ENCODE measurements at places on chromosomes 2 and 18.

- DNase-seq = no peak
Measured at GRCh38 chr2:196407675-196408264, 231.7 kb upstream of the CCDC150 start.

GRCh38 chr2:180033993-180034894, 27.1 kb upstream of the CWC22 start:
- DNase-seq = no peak

DNA sequence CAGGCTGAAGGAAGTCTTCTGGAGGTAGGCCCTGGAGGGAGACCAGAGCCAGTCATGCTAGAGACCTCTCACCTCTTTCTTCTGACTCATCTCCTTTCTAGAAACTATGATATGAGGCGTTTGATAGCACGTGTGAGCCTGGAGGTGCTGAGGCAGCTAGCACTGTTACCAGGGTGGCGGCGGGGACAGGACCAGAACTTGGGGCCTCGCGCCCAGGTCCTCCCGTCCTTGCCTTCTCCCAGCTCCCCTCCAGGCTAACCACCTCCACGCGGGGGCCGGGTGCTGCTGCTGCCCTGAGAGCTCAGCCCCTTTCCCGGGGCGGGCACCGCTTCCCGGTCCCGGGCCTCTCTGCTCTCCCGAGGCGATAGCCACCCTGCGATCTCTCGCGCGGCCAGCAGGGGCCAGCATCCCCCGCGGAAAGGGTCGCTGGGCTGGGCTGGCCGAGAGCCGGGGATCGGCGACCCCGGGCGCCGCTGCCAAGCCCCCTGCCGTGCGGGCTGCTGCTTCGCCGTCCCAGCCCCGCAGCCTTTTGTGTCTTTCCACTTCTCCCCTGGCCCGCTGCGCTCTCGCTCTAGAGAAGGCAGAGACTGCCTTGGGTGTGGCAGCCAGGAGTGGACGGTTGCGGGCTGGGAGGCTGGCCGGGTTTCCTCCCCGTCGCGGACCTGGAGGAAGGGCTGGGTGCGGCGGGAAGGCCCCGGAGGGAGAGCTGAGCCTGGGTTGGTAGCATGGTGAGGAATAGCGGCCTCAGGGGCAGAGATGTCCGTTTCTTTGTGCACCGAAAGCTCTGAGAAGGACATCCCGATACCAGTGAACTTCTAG, 49.1 kb downstream of the TMEM17 start:
- peak; percentile 68 for DNase-seq

DNA sequence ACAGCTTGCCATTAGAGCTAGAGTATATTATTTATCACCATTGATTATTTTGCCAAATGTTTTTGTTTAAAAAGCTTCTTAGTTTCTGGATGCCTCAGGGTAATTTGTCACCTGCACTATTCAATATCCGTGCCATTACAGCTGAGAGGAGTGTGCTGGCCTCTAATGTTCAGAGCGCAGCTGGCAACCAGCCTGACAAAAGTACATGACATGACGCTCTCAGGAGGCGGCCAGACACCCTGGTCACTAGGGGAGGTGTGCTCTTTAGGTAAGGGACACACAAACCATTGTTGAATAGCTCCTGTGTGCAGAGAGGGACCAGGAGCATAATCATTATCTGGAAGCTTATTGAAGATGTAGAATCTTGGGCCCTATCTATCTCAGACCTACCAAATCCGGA, 20.3 kb downstream of the LIMS1 start:
- no peak for DNase-seq

DNA sequence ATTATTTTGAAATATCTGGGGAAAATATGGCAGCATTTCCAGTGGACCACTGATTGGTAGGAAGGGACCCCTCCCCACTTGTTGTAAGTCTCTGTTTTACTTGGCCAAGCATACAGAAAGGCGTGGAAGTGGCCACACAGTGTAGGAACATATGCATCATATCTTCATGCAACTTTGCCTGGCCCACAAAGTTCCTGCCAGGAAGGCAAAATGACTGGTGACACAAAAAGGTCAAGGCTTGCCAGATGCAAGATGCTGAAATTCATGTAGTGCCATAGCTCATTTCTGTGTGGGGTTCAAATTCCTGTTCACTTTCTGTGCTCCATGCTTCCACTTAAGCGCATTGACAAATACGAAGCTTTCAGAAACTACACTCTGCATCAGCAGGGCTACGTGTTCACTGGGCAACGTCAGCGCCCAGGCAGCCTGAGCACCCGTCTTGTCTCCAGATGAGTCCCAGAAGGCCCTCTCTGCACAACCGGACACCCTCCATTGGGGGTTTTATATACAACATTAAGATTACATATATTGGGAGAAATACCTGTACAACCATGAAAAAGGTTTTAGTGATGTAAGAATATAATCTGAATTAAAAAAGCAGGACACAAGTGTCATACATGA, 3.6 kb downstream of the DYNC2LI1 start:
- DNase-seq = no peak

GRCh38 chr18:74613381-74613780, 15.7 kb downstream of the ZNF407 start:
- DNase-seq = no peak

DNA sequence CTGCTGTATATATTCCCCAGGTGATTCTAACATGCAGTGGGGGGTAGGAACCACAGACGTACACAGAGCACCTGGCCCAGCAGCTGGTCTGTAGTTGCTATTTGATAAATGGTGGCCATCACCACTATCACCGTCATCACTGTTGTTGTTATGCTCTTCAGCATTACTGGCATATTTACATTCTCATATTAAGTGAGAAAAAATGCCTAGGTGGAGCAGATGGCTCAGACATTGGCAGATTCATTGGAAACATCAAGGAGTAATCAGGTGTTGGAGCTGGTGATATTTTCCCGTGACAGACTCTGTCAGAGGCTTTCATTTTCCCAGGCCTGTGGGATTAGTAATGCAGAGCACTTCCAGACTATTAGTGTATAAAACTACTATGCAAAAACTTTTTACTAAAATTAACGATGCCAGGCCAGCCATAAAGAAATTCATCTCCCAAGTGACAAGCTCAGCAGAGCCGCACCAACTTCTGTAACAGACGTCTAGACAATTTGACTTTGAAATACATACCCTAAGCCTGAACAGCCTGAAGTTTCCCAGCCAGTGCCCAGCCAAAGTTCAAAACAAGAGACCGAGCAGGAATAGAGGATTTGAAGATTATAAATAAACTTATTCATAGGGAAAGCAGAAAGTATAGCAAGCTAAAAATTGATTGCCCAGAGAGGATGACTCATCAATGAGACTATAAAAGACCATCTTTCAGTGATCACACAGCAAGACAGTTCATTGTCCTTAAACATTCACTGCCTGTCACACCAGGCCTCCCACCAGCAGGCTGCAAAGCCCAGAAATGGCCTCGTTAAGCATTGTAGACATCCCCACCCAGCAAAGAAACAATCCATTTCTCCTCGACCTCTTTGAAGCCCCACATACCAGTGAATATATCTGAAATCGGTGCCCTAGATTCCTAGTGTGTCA, 247.4 kb upstream of the CHAC2 start:
- DNase-seq = no peak

- DNase-seq = no peak
Measured at GRCh38 chr2:18339326-18339725, 221.1 kb downstream of the RDH14 start.

- no peak for DNase-seq
Measured at GRCh38 chr2:211351987-211352386, 795.6 kb downstream of the CPS1 start.

DNA sequence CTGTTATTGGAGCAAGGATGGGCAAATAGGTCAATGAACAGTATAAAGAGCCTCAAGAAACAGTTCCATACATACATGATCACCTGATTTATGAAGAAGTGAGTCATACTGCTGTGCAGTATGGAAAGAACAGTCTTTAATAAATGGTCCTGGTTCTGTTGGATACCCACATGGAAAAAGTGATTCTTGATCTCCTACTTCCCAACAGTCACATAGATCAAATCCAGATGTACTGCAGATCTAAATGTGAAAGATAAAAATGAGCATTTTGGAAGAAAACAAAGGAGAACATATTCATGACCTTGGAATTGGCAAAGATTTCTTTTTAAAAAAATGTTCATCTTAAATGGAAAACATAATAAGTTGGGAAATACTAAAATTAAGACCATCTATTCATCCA, 75.8 kb downstream of the CCDC148 start:
- DNase-seq = no peak

DNA sequence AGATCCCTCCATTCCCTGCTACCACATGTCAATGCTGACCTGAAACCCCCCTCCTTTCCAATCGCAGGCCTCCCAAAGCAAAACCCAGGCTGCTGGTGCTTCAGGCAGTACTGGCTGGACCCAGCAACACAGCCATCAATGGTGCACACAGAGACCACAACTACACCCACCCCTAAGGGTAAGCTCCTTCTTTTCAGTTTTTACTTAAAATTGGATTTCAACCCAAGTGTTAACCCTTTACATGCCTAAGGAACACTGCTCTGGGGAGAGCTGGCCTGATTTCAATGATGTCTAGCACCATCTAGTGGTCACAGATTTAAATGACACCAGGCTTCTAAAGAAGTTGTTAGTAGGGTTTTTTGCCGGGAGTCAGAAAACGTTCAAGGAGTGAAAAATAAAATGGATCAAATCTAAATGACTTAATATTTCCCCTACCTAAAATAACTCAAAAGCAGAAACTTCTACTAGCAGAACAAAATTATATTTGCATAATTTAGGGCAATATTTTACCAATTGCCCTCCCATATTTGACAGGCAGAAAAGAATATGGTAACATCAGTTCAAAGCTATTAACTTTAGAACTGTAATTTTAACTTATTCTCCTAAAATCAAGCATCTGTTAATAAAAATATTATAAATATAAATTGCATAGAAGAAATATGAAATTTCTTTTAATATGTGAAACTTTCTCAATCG, 24.6 kb downstream of the FECH start:
- no peak for DNase-seq

DNA sequence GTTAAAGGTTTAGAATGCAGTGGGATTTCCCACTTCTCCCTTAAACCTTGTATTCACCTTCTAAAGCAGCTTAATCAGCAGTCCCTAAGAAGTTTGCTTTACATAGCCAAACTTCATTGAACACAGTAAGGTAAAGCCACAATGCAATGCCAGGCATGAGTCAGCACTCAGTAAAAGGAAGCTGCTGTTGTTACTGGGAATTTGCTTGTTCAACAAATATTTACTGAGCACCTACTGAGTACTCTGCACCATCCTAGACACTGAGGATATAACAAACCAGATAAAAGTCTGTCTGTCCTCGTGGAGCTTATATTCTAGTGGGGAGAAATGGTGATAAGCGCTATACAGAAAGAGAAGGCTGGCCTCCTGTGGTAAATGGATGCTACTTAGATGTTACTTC, 162.7 kb downstream of the PKP4 start:
- DNase-seq = no peak

Data from stimulated activated CD4-positive, alpha-beta T cell treated with anti-CD3 and anti-CD28 coated beads, Interleukin-4, amount 100 ng/mL, for 4 hours (primary cell).